ENCODE measurements at places on chromosomes 12 and 14.

- no peak for DNase-seq
Measured at GRCh38 chr12:122116707-122117535, 38.4 kb downstream of the MLXIP start.

- DNase-seq, result no peak
Measured at GRCh38 chr14:98966016-98966415, 306.0 kb downstream of the BCL11B start.

DNA sequence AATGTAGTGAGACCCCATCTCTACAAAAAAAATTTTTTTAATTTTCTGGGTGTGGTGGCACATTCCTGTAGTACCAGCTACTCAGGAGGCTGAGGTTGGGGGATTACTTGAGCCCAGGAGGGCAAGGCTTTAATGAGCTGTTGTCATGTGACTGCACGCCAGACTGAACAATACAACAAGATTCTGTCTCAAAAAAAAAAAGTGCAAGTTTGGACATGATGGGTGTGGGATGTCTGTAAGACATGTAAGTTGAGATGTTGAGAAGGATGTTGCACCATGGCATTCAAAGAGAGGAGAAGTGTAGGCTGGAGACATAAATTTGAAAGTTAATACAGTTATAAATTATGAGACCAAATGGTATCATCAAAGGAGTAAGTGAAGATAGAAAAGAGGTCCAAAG is 23.5 kb downstream of the YEATS4 start:
- DNase-seq, result no peak

- DNase-seq, result no peak
Measured at GRCh38 chr14:59427653-59428580, 37.3 kb downstream of the GPR135 start.

GRCh38 chr14:51534610-51535011 is 117.1 kb upstream of the FRMD6 start:
- no peak for DNase-seq

- peak; percentile 75 for DNase-seq
Measured at GRCh38 chr14:105180592-105181548, at the start of gene NUDT14. Gene NUDT14 (minus strand): TSS chr14:105181312. CDS start chr14:105181209, 103 bp downstream.

DNA sequence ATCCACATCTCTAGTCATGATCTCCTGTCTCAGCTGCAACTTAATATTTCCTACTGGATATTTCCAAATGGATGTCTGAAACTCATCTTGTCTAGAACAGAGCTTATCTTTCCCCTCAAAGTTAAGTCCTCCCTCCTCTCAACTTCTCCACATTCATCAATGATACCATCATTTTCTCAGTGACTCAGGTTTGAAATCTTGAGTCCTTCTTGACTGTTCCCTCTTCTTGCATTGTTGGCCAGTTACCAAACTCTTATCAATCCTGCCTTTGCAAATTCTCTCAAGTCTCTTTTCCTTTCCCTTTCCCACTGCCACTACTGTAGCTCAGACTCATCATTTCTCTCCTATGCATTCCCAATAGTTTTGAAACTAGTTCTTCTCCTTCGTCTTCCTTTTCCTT is 14.3 kb upstream of the CHURC1 start:
- DNase-seq, result no peak

GRCh38 chr12:104348994-104349494 is 45.5 kb downstream of the EID3 start:
- DNase-seq, result no peak

GRCh38 chr14:74472601-74473000 is 20.5 kb downstream of the NPC2 start:
- no peak for DNase-seq

GRCh38 chr12:94799136-94799535 is 148.8 kb upstream of the TMCC3 start:
- no peak for DNase-seq

DNA sequence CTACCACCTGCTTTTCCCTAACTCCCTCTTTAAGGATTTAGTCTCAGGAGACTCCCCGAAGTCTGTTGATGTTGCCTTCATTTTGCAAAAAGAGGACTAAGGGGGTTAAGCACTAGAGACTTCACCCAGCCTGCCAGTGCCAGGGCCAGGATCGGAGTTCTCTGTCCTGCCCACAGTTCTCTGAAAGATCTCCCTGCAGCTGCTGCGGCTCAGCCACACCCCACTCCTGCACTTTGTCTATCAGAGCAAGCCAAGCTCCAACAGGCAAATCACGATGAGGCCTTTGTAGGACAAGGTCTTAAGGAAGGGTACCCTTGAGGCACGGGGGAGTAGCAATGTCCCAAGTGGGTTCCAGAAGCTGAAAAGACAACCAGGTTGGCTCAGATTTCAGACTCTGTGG is 148.8 kb upstream of the EGLN3 start:
- no peak for DNase-seq

GRCh38 chr12:76711241-76711640 is 52.7 kb upstream of the ZDHHC17 start:
- no peak for DNase-seq

GRCh38 chr12:113378291-113378690 is 19.9 kb downstream of the PLBD2 start:
- DNase-seq, result no peak

- no peak for DNase-seq
Measured at GRCh38 chr12:59151243-59151642, 230.9 kb upstream of the LRIG3 start.

Data from T-helper 2 cell (primary cell).